ENCODE measurements at places on chromosomes 5 and 9.

- peak; percentile 5 for DNase-seq
These were observed 90.0 kb downstream of the DOCK8 start for GRCh38 chr9:304519-305185.

DNA sequence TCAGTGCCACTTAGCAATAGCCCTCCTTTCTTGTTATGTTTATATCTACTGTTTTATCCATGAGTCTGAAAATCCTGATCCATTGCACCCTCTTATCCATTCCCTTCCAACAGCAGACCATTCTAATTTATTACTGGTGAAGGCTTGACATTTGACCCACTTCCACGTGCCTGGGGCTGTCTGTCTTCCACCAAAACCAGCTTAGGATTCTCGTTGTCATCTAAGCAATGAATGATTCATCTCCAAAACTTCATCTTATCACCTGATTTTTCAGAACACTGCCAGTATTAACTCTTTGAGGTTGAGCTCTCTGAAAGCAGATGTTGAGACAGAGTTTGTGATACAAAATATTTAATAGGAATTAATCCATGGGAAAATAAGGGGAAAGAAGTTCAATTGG is 277.8 kb upstream of the FBXL7 start:
- DNase-seq, result no peak

DNA sequence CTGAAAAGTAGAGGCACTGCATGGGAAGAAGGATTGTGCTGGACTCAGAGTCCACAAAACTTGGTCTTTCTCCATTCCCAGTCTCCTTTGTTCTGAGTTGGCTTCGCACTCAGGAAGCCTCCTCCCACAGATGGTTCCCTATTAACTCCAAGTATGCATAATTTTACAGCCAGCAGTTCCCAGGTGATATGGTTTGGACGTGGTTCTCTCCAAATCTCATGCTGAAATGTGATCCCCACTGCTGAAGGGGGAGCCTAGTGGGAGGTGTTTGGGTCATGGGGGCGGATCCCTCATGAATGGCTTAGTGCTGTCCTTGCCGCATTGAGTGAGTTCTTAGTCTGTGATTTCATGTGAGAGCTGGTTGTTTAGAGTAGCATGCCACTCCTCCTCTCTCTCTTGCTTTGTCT is 86.6 kb downstream of the FEM1C start:
- DNase-seq, result no peak

DNA sequence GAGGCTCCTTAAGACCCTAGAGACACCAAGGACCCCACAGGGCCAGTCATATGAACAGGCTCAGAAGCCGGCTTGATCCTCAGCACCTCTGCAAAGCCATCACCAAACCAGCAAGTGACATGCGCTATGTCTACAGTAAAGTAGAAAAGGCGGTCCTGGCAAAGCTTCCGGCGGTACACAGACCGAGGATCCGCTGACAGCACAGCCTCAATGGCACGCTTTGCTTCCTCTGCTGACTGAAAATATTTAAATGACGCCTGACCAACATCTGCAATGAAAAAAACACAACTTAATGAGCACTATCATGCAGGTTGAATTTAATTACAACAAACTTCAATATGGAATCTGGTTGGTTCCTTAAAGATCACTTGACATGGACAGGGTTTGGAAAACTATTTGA is 17.6 kb downstream of the TRMO start:
- DNase-seq, result peak; percentile 49

DNA sequence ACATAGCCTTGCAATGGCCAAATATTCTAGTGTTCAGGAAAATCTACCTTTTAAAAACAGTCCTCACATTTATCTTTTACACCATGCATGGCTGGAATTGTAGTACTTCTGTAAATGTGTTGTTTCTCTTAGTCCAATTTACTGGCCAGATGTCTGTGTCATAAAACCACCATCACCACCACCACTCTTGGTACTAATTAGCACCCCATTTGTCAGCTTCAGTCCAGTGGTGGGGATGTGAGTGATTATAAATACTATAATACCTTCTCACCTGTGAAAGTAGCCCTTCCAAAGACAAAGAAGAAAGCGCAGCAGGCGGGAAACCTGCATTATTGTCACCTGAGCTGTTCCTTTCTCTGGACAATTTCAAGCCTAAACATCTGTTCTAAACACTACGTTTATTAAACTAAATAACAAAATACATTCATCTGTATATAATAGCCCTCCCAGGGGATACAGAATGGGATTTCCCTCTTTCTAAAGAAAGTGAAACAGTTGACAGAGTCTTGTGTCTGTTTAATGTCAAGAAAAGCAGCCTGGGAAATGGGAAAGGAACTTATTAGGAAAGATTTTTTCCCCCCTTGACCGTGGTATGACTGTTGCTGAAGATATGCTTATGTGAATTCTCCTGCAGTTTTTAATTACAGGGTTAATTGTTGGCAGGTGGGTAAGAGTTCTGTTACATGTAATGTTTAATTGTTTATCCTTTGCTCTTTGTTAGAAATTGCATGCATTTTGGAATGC is 144.5 kb upstream of the NUDT12 start:
- DNase-seq, result no peak

DNA sequence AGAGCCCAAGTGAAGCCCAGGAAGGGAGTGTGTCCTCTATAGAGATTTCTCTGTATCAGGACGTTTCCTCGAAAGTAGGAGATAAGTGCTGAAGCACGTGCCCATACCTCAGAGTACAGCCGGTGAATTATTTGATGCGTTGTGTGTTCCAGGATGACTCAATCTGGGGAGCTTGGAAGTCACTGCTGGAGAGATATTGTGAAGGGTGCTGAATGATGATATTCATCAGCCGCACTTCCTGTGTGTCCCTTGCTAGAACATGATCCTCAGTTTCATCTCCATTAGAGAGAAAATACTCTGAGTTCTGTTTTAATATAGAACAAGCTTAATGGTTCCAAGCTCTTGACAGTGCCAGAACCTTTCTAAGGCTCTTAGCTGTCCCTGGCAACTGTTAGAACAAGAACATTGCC is 402.3 kb upstream of the ADAMTSL1 start:
- no peak for DNase-seq

- no peak for DNase-seq
These were observed 18.1 kb upstream of the COL5A1 start for GRCh38 chr9:134623258-134624066.

DNA sequence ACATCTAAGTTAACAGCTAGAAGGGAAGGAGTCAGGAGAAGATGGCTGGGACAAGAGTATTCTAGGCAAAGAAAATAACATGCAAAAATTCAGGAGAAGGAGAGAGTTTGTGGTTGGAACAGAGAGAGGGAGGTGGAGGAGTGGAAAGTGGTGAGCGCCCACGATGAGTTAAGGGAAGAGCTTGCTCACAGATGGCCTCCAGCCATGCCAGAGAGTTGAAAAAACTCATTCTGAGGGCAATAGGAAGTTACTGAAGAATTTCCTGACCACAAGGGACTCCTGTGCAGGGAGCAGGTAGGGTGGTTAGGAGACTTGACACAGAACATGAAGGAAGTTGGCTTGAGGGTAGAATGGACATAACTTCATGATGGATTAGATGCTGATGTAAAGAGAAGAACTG is 159.7 kb downstream of the DOCK2 start:
- DNase-seq, result no peak

DNA sequence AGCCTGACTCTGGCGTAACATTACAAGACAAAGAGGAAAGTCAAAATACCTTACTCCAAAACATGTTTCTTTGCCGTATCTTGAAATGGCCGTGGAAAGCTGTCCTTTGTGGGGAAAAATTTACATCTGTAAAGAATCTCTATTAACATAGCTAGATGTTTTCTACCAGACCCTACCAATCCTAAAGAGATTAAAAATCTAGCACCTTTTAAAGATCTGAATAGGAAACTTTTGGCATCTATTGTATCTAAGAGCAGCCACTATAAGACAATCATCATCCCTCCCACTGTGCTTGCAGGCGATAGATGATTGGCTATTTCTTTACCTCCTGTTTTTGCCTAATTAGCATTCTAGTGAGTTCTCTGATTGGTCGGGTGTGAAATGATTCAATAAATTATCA is 82.5 kb upstream of the SNCAIP start:
- no peak for DNase-seq

GRCh38 chr5:72817076-72817481 is 618 bp downstream of the TNPO1 start:
- DNase-seq, result no peak

DNA sequence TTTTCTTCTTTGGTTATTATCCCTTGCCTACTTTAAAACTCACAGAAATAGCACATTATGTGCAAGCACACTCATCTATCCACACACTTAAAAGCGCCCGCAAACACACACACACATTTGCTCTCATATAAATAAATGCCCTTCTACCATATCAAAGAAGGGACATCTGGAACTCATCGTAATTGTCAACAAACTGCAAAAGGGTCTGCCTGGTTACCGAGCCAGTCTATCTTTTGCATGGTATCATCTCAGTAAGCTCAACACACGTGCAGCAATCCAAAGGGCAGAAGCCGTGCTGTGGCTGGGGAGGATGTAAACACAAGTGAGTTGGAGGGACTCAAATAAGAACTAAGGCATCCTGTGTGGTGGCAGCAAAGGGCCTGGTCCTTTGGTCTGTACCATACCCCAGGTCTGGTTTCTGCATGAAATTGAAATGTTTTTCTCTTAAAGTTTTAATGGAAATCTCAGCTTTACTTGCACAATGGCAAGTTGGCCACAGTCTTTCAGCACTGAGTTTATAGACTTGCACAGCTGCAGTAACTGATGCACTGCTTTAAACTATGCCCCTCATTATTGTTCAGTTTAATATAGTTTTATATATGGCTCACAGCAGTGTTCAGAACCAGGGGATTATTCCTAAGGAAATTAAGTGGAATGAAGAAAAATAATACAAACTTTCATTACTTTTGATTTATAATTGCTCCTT is 331.0 kb downstream of the ADAMTS6 start:
- no peak for DNase-seq

DNA sequence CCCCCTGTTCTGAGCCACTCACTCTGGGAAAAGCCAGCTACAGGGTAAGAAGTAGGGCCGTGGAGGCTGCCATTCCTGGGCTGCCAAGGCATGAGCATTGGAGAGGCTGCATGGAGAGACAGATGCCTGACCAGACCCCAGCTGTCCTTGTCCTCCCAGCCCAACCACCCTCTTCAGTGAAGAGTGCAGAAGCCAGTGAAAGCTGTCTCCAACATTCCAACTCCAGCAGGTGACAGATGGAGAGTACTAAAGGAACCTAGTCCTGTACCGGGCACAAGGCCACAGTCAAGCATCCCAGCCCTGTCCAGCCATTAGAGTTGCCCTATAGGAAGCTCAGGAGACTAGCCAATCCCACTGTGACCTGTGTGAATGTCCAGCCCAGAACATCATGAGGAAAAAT is 165.1 kb downstream of the DIRAS2 start:
- DNase-seq, result no peak

Data from effector CD4-positive, alpha-beta T cell (primary cell).